ENCODE measurements at places on chromosomes 11 and 22.

DNA sequence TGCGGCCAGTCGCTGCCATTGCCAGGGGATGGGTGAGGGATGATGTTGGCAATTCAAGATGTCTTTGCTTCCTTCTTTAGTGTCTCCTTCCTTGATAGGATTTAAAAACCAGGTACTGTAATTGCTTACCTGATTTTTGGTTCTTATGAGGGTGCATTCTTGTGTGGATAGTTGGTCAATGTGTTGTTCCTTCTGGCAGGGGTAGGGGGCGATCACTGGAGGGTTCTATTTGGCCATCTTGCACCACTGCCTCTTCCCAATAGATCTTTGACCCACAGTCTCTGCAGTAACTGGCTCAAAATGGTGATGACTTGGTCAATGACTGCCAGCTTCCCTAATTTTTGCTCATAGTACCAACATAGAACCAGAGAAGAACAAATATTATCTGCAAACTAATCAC lies 680.1 kb downstream of the DLG2 start:
- H3K27ac ChIP-seq: no peak overlapping the region
- no peak overlapping the region for H3K4me3 ChIP-seq
- no peaks in the 10 kb centered on the region for H3K36me3 ChIP-seq
- DNase-seq: no peak
- H3K27me3 ChIP-seq: no peaks in the 10 kb centered on the region

DNA sequence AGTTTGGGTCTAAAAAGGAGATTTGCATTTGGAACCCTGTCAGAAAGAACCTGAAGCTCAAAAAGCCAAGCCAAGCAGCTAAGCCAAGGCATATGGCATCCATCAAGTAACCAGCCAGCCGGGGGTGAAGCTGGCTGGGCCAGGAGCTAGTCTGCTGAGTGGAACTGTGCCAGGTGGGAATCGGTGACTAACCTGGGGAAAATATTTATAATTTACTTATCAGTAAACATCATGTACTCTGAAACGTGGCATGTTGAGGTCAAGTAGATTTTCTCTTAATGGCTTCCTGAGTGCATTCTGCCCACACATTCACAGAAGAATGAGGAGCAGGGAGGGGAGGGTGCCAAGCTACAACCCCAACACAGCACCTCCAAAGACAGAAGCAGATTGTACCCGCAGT lies 70.5 kb upstream of the SESN3 start:
- H3K27me3 ChIP-seq: no peaks in the 10 kb centered on the region
- DNase-seq: no peak

GRCh38 chr11:44366026-44366425 lies 56.1 kb upstream of the ALX4 start:
- H3K27me3 ChIP-seq: peaks cover 3% of the 10 kb centered on the region
- H3K27ac ChIP-seq: no peak overlapping the region
- no peaks in the 10 kb centered on the region for H3K36me3 ChIP-seq
- no peak for DNase-seq

DNA sequence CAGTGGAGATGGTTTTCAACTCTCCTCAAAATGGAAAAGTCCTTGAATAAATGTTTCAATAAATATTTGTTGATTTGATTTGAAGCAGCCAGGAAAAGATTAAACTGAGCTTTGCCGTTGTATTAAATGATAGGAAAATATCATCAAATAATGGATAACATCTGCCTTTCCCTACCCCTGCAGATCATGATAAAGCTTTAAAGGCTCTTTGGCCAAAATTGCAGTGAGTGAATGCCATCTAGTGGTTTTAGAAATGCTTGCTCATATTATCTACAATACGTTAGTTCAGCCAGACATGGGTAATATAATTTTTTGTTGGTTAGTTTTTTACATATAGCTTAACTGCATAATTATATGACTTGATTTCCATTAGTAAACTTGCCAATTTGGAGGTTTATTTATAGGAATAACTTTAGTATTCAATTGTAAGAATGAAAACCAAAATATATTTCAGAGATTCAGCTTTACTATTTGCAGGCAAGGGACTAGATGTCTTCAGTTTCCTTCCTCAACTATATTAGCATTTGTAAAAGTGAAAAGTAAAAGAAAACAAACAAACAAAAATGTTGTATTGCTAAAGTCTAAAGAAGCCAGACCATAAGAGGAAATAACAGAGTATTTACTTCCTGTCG lies 159.2 kb downstream of the MSANTD4 start:
- H3K27me3 ChIP-seq: peaks cover 17% of the 10 kb centered on the region
- H3K4me1 ChIP-seq: no peaks in the 10 kb centered on the region
- no peaks in the 10 kb centered on the region for H3K36me3 ChIP-seq

DNA sequence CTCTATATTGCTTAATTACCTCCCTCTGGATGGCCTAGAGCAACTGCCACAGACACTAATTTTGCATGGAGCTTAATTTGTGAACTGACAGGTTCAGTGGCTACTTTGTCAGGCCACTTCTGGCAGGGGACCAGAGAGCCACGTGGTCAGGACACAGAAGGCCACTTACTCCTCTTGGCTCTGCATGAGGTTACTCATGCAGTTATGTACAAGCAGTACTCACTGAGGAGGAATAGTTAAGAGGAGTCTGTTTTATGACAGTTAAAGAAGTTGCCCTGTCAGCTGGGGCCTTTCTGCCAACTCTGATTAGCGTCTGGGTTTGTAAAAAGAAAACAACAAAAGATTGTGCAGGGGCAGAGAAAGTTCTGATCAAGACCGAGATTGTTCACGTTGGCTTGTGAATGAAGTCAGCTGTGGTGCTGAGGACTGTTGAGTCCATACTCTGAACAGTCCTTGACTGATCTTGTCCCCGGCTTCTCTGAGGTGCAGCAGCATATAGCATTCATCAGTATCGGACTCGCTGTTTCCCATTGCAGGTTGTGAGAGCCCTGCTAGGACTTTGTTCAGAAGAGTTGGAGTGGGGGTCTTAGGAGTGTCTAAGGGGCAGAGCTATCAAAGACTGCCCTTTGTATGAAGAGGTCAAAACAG lies 41.4 kb downstream of the PPFIBP2 start:
- H3K27me3 ChIP-seq: no peaks in the 10 kb centered on the region
- peaks cover 27% of the 10 kb centered on the region for H3K36me3 ChIP-seq
- no peak overlapping the region for H3K27ac ChIP-seq

- no peak overlapping the region for H3K27ac ChIP-seq
- H3K4me1 ChIP-seq: peaks cover 12% of the 10 kb centered on the region
- DNase-seq: no peak
- no peaks in the 10 kb centered on the region for H3K36me3 ChIP-seq
- H3K27me3 ChIP-seq: peaks cover 10% of the 10 kb centered on the region
Observed at GRCh38 chr11:61589961-61590360, 9.1 kb upstream of the SYT7 start.

GRCh38 chr11:43573233-43573632 lies 107.3 kb upstream of the HSD17B12 start:
- no peaks in the 10 kb centered on the region for H3K36me3 ChIP-seq
- H3K4me1 ChIP-seq: peaks cover 20% of the 10 kb centered on the region
- peak; percentile 40 for DNase-seq
- H3K27ac ChIP-seq: no peak overlapping the region
- H3K4me3 ChIP-seq: no peak overlapping the region

GRCh38 chr11:116170526-116171120 lies 602.2 kb downstream of the BUD13 start:
- DNase-seq: no peak
- H3K36me3 ChIP-seq: no peaks in the 10 kb centered on the region
- H3K27ac ChIP-seq: no peak overlapping the region
- H3K27me3 ChIP-seq: peaks cover 11% of the 10 kb centered on the region

DNA sequence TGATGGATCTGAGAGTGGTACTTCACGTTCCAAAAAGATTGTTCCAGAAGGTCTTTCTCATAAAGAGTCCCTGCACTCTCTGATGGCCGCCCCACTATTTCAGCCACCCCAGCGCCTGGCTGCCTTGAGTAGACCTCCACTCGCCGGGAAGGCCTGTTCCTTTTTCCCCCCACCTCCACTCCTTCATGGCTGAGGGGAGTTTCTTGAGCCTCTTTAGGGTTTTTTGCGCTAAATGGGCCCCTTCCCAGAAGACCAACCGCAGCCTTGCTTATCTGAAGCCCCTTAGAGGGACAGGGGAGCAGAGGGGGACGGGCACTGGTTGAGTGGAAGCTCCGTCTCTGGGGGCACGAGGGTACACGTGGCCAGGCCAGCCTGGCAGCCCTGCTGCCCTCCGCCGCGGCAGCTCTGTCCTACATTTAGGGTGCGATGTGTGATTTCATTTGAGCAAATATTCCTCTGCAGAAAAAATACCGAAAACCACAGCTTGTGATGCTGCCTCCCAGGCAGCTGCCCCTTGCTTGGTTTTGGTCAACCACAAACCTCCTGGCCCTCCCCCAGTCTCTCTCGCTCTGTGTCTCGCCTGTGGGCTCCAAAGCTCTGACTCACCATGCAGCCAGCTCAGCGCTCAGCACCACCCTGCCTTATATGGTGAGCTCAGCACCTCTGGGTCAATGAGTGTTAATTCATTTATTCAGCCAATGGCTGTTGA lies 88.7 kb downstream of the TP53I11 start:
- H3K27ac ChIP-seq: no peak overlapping the region
- peak; percentile 91 for DNase-seq
- peaks cover 32% of the 10 kb centered on the region for H3K4me1 ChIP-seq

- no peak overlapping the region for H3K4me3 ChIP-seq
- no peaks in the 10 kb centered on the region for H3K27me3 ChIP-seq
- H3K36me3 ChIP-seq: no peaks in the 10 kb centered on the region
- DNase-seq: no peak
Observed at GRCh38 chr11:127795326-127795725, 792.0 kb downstream of the ETS1 start.

DNA sequence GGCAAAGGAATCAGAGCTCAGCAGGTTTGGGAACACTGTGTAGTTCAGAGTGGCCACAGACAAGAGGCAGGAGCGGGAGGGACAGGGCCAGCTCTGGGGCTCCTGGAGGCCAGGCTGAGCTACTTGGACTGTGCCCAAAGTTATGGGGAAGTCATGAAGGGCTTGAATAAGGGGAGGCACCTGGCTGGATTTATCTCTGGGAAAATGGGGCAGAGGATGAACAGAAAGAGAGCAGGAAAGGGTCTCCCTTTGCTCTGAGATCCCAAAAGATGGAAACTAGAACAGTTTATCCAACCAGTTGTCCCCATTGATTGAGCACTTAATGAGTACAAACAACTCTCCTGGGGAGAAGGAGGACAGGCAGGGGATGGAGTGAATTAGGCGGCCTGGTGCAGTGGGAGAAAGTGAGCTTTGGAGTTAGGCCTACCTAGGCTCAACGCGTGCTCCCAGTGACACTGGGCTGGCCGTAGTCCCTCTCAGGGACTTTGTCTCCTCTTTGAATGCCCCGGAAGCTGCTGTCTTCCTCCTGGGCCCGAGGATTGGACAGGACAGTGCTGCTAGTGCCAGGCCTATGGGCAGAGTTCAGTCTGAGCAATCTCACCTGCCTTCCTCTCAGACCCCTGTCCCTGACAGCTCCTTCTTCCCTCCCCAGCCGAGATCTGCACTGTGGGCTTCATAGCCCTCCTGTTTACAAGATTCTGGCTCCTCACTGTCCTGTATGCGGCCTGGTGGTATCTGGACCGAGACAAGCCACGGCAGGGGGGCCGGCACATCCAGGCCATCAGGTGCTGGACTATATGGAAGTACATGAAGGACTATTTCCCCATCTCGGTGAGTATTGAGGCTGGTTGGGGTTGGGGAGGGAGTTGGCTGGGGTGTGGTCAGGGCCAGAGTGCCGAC lies 2.0 kb downstream of the MOGAT2 start:
- no peaks in the 10 kb centered on the region for H3K4me1 ChIP-seq
- no peaks in the 10 kb centered on the region for H3K36me3 ChIP-seq
- no peak overlapping the region for H3K4me3 ChIP-seq
- no peak overlapping the region for H3K27ac ChIP-seq
- no peak for DNase-seq

DNA sequence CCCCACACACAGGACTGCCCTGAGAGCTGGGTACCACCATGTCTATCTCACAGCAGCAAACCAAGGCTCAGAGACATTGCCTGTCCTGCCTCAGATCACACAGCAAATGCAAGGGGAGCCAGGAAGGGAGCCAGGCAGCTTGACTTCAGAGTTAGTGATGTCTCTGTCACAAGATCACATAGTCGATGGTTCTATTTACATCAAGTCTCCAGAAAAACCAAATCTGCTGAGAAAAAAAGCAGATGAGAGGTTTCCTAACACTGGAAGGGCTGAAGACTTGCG lies 16.1 kb downstream of the SCUBE1 start:
- no peak overlapping the region for H3K27ac ChIP-seq
- no peaks in the 10 kb centered on the region for H3K27me3 ChIP-seq
- no peaks in the 10 kb centered on the region for H3K4me1 ChIP-seq

DNA sequence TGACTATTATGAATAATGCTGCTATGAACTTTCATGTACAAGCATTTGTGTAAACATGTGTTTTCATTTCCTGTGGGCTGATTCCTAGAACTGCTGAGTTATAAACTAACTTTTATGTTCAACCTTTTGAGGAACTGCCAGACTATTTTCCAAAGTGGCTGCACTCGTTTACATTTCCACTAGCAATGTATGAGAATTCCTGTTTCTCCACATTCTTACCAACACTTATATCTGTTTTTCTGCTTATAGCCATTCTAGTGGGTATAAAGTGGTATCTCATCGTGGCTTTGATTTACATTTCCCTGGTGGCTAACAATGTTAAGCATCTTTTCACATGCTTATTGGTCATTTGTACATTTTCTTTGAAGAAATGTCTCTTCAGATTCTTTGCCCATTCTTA lies 35.2 kb upstream of the SCUBE2 start:
- H3K36me3 ChIP-seq: no peaks in the 10 kb centered on the region
- no peaks in the 10 kb centered on the region for H3K27me3 ChIP-seq
- no peak overlapping the region for H3K4me3 ChIP-seq
- DNase-seq: no peak

DNA sequence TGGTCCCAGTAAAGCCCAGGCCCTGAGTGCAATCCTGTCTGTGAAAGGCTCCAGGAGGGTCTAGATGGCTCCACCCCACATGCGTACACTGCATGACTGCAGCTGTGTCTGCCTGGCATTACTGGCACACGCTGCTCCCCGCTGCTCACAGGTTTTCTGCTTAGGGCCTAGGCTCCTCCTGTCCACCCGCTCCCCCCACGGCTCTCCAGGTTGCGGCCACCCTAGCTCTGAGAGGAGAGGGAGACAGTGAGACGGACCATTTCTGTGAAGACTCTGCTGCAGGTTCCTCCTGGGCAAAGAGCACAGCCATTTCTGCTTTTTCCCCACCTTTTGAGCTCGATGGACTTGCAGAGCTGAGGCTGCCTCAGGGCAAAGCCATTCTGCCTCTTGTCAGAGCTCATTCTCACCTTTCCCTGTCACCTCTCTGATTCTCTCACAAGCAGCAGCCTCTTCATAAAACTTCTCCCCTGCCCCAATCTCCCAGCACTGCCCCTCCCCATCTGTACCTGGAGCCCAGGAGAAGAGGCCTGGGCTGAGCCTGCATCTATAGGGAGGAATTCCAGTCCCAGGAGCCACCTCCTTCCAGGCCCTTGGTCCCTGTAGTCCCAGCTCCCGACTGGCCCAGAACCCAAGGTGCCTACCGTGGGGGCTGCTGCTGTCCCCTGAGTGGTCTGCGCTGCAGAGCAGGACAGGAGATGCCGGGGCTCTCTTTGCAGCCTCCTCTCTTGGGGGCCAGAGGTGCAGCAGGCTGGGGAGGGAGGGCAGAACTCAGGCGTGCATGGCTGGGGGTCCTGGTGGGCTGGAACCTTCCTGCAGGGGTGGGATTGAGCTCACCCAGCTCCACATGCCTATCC lies 433.7 kb upstream of the B3GAT1 start:
- H3K27me3 ChIP-seq: peaks cover 10% of the 10 kb centered on the region
- H3K36me3 ChIP-seq: no peaks in the 10 kb centered on the region
- H3K4me3 ChIP-seq: no peak overlapping the region
- H3K4me1 ChIP-seq: no peaks in the 10 kb centered on the region

- peaks cover 2% of the 10 kb centered on the region for H3K27me3 ChIP-seq
- no peak overlapping the region for H3K27ac ChIP-seq
- no peaks in the 10 kb centered on the region for H3K4me1 ChIP-seq
- no peaks in the 10 kb centered on the region for H3K36me3 ChIP-seq
- no peak overlapping the region for H3K4me3 ChIP-seq
Observed at GRCh38 chr11:132960273-132961078, 571.8 kb downstream of the OPCML start.
